Activated T-helper 1 cell treated with Interleukin-2 at 50 U/mL for 16 hours (primary cell): ENCODE measurements at places on chromosomes 1 and 21.

DNA sequence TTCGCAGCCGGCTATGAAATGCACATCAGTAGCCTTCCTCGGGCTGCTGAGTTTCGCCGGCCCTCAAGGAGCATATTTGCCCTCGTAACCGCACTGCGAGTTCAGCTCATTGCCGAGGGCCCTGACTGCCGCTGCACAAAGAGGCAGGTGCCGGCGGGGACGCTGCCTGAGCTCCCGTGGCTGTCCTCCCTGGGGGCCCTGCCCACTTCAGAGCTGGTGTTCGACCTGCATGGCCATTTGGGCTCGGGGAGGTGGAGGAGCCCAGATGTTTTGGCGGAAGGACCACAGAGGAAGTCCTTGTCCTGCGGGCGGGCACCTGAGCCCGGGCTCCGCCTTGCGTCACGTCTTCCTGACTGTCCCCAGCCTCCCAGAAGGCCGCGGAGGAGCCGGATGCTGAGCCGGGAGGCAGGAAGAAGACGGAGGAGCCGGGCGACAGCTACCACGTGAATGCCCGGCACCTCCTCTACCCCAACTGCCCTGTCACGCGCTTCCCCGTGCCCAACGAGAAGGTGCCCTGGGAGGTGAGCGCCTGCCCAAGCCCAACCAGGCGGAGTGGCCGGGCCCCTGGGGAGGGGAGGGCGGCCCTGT lies 29.9 kb upstream of the LRRC3 start:
- DNase-seq, result no peak

DNA sequence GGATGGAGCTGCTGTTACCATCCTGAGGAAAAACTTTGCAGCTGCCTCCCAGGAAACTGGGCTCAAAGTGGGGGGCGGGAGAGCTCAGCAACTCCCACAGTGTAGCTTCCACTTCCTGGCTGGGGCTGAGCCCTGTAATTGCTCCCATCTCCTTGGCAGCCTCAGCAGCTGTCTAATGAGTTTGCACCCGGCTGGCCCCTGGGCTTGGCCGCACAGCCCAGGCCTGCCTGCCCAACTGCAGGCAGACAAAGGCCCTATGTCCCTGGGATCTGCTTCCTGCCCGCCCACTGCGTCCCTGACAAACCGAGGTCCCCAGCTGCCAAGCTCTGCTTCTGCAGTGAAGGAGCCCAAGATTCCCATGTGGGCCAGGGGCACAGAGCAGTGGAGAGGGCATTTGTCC lies 30.1 kb downstream of the EDN2 start:
- DNase-seq, result no peak

GRCh38 chr1:27662261-27662660 lies 9.7 kb downstream of the IFI6 start:
- DNase-seq, result no peak

- no peak for DNase-seq
These were observed 25.4 kb downstream of the OLFM3 start for GRCh38 chr1:101971304-101971703.

- no peak for DNase-seq
These were observed 647 bp downstream of the SDHB start for GRCh38 chr1:17053086-17053684.

- no peak for DNase-seq
These were observed 2.4 kb downstream of the ATP8B2 start for GRCh38 chr1:154327466-154328317.

GRCh38 chr1:80509965-80510522 lies 1290.7 kb upstream of the ADGRL2 start:
- no peak for DNase-seq

GRCh38 chr21:19640964-19641363 lies 1237.4 kb upstream of the TMPRSS15 start:
- no peak for DNase-seq
